ENCODE measurements at places on chromosomes 1 and 21.
A peak's percentile ranks its signal among the peaks of the same experiment; 100 is the strongest.

DNA sequence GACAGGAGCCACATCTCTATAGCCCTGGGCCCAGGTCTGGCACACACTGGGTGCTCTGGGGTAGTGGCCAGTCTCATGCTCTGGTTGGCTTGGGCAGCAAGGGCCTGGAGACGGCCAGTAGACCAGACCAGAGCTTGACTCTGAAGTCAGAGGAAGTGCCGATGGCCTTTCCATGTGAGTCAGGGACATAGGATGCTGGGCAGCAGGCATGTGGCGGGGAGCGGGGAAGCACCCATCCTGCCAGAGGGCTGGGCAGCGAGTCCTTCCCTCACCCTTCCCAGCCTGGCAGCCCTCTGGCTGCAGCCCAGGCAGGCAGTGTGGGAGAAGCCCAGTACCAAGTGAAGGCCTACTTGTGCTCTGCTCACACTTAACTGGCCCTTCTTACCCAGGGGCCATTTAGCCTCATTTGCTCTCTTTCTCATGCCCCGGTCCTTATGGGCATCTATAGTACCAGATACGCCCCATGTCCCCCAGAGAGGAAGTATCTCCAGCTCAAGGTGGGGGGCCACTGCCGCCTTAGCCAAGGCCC lies 3.3 kb downstream of the GPR153 start:
- no peak for DNase-seq

- DNase-seq = peak; percentile 72
Measured at GRCh38 chr1:48202030-48202752, 20.3 kb upstream of the SLC5A9 start.

GRCh38 chr1:110515041-110515440 lies 3.9 kb downstream of the KCNA10 start:
- no peak for DNase-seq

GRCh38 chr1:117657031-117657430 lies 51.2 kb downstream of the TENT5C start:
- peak; percentile 39 for DNase-seq

- DNase-seq = peak; percentile 53
Measured at GRCh38 chr1:206471415-206471801, 1.1 kb downstream of the IKBKE start.

GRCh38 chr1:114353262-114353661 lies 157.7 kb downstream of the TRIM33 start:
- no peak for DNase-seq

GRCh38 chr1:209305221-209305954 lies 278.1 kb upstream of the CAMK1G start:
- no peak for DNase-seq

DNA sequence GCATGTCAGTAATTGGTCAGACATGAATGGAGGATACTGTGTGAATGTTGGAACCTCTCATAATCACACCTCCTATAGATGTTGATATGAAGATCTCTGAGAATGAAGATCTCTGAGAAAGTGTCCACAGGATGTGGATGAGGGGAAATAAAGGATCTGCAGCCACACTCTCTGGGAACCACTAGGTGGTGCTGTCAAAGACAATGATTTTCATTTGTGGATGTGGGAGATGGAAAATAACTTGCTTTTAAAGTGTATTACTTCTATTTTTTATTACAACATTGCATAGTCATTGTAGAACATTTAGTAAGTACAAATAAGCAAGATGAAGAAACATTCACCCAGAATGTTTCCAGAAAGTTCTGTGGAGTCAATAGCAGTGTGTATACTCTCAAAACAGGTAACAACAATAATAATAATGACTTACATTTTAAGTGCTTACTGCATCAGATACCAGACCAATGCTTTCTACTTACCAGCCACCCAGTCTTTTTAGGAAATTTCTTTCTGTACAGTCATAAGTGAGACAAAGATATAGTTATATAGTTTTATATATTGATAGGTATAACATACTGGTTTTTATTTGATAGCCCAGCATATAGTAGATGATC lies 128.2 kb downstream of the ATG4C start:
- no peak for DNase-seq

GRCh38 chr1:58524353-58524945 lies 22.1 kb downstream of the OMA1 start:
- no peak for DNase-seq

GRCh38 chr1:225863167-225863566 lies 19.0 kb downstream of the TMEM63A start:
- no peak for DNase-seq

- DNase-seq = peak; percentile 87
Measured at GRCh38 chr1:167059045-167059808, 30.9 kb downstream of the GPA33 start.
